T-helper 17 cell (primary cell): ENCODE measurements at places on chromosomes 4 and X.

- no peak for DNase-seq
These were observed 5.1 kb upstream of the CENPC start for GRCh38 chr4:67550451-67550850.

DNA sequence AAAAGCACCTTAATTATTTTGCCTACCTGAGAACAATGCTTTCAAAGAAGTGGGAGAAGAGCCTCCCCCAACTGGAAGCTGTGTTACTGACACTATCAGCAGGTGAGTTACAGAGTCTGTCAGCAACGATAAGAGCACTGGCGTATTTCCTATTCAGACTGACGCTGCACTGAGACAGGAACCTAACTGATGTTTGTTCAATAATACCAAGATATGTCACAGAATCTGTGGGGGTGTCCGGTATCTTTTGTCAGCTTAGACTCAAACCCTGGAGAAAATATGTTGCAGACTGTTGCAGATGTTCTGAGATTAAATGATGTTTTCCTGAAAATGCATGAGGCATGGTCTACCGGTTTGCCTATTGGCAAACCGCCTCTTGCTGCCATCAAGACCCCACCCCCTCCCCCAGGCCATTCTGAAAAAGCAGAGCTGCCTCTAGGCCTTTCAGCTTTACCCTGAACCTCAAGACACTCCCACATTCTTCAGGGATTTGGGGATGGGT is 115.2 kb upstream of the KIT start:
- DNase-seq = no peak

DNA sequence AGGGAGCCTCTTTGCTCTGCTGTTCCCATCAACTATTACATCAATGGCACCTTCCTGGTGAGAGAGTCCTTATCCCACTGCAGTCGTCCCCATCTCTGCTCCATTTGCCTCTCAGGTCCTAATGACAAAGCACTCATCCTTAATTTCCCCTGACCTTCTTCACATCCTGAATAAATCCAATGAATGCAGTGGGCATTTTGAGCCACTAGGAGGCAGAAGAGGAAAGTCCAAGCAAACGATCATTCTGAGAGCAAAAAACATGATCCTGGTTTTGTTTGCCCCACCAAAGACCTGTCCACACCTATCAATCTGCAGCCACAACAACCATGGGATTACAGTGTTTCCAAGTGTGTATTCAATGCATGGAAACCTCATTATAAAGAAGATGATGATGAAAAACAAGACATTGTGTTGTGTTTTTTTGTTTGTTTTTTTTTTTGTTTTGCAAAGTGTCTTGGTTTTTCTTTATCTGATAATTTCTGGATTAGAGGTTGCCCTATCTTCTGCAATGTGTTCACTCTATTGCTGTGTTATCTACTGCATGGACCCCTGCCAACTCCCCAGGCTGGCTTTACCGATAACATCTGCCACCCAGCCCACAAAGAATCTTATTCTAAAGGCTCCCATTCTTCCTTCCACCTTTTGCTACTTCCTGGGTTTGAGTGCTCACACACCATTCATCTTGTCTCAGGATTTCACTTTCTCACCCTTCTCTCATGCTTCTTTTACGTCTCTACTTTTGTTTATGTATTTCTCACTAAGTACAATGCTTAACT is 207.2 kb downstream of the NLGN4X start:
- no peak for DNase-seq

GRCh38 chr4:90979556-90979955 is 852.4 kb downstream of the CCSER1 start:
- DNase-seq = no peak

GRCh38 chrX:151713849-151714248 is 2.0 kb upstream of the FATE1 start:
- DNase-seq = no peak

DNA sequence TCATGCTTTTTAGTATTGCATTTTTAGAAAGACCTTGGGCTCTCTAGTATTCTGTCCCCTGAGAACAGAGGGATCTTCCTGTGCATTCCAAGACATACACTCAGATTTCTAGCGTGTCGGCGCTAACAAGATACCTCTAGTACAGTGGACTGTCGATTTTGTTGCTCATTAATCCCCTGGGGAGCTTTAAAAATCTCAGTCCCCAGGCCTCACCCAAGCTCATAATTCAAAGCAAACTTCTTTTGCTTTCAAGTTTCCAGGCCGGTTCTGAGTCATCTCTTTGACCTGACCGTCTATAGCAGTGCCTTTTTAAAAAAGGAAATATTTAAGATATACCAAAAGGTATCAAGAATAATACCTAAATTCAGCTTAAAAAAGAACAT is 137.0 kb downstream of the AMMECR1 start:
- DNase-seq = no peak

GRCh38 chr4:39754309-39754708 is 56.4 kb downstream of the UBE2K start:
- DNase-seq = no peak

- no peak for DNase-seq
These were observed 168.6 kb downstream of the MGST2 start for GRCh38 chr4:139834226-139834662.

GRCh38 chrX:27838185-27838584 is 30.4 kb downstream of the MAGEB10 start:
- DNase-seq = no peak

- DNase-seq = no peak
These were observed 95.9 kb upstream of the FAT1 start for GRCh38 chr4:186819342-186820086.

- DNase-seq = no peak
These were observed 388.9 kb downstream of the SPRY1 start for GRCh38 chr4:123785538-123785937.
